Fibroblast of upper back skin (primary cell): ENCODE measurements at places on chromosomes 7 and 10.

GRCh38 chr10:102599565-102600327, 44.5 kb upstream of the TRIM8 start:
- DNase-seq = peak; percentile 48

- DNase-seq = no peak
Measured at GRCh38 chr10:50794490-50794889, 54.8 kb downstream of the ASAH2B start.

DNA sequence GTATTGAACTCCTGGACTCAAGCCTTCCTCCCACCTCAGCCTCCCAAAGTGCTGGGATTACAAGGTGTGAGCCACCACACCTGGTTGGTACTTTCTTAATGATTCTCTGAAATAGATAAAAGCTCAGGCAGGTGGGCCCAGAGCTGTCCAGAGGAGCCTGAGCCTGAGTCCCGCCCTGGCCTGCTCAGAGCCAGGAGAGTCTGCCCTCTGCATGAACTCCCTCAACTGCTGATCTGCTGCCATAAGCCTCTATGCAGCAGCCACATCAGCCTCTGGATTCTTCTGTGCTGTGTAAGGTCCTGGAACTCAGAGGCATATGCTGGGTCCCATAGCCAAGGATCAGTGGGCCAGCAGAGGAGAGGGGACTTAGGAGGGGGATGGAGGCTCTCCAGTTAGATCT, 23.1 kb upstream of the DDIT4 start:
- DNase-seq = peak; percentile 77

- no peak for DNase-seq
Measured at GRCh38 chr7:18390535-18390907, 105.0 kb upstream of the HDAC9 start.

- DNase-seq = peak; percentile 50
Measured at GRCh38 chr7:91165846-91166230, 98.4 kb upstream of the FZD1 start.

- no peak for DNase-seq
Measured at GRCh38 chr7:123472750-123473445, 61.5 kb downstream of the IQUB start.

GRCh38 chr10:36393801-36394200, 731.6 kb upstream of the ANKRD30A start:
- DNase-seq = no peak

- peak; percentile 28 for DNase-seq
Measured at GRCh38 chr7:70132852-70133690, 534.8 kb downstream of the AUTS2 start.

GRCh38 chr7:130008941-130009847, 42.0 kb downstream of the ZC3HC1 start:
- DNase-seq = peak; percentile 44

- DNase-seq = no peak
Measured at GRCh38 chr10:123367195-123367594, 213.0 kb downstream of the BUB3 start.

DNA sequence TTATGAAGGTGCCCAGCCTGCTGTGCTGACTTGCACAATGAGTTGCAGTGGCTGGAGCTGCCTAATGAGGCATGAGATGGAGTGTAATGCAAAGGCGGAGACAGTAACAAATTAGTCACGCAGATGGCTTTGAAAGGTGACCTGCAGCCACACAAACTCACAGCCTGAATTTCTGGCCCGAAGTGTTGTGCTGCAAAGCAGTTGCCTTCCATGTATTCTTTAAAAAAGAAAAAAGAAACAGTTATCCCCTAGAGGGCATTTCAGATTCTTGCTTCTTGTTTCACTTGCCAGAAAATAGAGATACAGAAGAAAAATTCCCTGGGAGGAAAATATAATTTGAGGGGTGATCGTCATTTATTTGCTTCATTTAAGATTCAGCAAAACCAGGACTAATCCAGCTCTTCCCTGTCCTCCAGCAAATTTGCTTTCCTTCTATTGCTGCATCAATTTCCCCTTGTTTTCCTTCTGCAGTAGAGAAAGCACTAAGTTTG, 239.9 kb downstream of the ADRA2A start:
- no peak for DNase-seq

DNA sequence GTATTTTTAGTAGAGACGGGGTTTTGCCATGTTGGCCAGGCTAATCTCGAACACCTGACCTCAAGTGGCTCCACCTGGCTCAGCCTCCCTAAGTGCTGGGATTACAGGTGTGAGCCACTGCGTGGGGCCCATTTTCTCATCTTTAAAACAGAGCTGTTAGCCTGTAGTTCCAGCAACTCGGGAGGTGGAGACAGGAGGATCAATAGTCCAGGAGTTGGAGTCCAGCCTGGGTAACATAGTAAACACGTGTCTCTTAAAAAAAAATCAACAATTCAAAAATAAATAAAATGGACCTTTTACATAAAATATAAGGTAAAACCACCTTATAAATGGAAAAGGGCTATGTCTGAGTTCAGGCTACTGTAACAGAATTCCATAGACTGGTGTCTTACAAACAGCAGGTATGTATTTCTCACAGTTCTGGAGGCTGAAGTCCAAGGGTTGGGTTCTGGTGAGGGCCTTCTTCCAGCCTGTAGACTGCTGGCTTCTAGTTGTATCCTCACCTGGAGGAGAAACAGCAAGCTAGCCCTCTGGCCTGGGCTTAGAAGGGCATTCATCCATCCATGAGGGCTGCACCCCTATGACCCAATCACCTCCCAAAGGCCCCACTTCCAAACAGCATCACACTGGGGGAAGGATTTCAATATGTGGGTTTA, 7.0 kb upstream of the PVRIG start:
- DNase-seq = no peak

DNA sequence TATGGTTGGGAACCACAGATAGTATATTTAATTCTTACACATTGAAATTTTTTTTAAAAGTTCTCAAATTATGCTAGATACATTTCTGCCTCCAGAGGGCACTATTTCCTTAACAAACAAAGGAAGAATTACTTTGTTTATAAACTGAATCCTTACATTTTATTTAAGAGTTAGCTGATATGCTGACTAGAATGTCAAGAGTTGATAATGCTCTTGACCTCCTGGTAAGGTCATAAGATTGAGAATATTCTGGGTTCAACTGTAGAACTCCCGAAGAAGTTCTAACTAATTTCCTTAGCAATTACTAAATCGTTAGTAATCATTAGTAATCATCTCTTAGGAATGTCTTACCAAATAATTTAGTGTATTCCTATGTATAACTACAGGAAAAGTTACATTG, 95.3 kb upstream of the CYP26C1 start:
- peak; percentile 64 for DNase-seq

GRCh38 chr7:69189406-69189805, 408.9 kb upstream of the AUTS2 start:
- DNase-seq = no peak

GRCh38 chr7:95322854-95323253, 1.5 kb downstream of the PON1 start:
- DNase-seq = peak; percentile 60

DNA sequence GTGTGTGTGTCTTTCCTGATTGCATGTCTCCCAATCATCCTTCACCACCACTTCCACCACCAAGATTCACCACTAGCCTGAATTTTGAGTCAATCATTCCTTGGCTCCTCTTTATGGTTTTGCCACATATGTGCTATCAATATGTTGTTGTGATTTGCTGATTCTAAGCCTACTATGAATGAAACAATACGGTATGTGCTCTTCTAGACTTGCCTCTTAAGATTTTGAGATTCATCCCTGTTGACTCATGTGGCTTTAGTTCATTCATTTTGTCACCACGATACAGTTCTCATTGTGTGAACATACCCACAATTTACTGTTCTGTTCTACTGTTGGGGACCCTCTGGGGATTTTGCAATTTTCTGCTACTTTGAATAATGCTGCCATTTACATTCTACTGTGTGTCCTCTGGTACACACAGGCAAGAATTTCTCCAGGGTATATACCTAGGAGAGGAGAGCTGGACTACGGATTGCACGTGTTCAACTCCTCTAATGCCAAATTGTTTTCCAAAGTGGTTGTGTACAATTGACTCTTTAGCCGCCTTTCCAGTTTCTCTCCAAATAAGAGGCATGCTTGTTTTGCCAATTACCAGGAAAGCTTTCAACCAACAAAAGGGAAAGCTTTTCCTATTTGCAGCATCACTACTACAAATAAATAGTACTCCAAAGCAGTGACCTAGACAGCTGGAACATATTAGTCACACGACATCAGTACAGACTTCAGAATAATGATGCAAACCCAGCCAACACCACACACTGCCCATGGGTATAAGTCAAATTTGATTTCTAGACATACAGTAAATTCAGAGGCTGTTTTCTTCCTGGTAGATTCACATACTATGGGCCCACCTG, 30.0 kb downstream of the SGMS1 start:
- DNase-seq = peak; percentile 82

DNA sequence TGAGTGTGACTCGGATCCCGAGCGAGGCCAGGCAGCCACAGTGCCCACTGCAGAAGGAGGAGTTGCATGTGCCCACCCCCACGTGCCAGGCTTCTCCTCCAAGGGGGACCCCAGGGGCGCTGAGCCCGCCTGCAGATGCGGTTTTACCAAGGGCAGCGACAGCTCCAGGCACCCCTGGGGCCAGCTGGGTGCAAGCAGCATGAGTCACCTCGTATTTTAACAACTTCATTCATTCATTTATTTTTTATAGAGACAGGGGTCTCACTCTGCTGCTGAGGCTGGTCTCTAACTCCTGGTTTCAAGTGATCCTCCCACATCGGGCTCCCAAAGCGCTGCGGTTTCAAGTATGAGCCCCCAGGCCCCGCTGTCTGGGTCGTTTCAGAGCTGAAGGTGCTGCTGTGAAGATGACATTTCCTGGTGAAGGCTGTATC, 1.3 kb upstream of the FOXL3 start:
- no peak for DNase-seq

GRCh38 chr7:122942059-122942458, 53.4 kb downstream of the TAS2R16 start:
- no peak for DNase-seq

- no peak for DNase-seq
Measured at GRCh38 chr10:89550509-89550908, 15.1 kb upstream of the SLC16A12 start.

GRCh38 chr7:10707519-10707918, 266.2 kb upstream of the PHF14 start:
- no peak for DNase-seq

DNA sequence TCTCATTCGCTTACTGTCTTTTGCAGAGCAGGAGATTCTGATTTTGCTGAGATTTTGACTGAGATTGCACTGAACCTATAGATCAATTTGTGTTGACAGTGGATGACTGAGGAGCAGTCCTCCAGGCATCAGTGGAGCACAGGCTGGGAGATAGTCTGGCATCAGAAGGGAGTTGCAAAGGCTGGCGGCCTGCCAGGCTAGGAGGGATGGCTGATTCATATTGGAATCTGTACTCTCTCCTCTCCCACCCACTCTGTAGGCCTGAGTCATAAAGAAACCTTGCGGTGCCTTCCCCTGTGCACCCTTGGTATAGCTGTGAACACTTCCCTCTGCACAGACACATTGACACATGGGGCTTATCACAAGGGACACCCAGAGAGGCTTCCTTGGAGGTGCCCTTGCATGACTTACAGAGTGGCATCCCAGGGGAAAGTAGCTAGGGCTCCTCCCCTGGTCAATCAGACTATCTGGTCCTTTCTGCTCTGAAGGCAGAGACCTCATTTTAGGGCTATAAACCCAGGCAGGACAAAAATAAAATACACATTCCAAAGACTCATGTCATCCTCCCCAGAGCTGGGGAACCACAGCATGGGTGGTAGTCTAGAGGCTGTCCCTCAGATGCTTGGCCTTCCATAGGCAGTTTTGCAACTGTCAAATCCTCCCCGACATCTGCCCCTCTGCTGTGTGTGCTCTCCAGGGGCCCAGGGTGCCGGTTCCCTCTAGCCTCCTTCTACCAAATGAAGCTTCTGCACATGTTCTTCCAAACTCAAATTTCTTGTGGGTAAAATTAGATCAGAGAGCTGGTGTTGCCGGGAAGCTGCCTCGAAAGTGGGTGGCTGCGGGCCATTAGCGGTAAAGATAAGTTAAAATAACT, 37.4 kb upstream of the EEPD1 start:
- DNase-seq = peak; percentile 99

- no peak for DNase-seq
Measured at GRCh38 chr7:81233208-81233940, 314.5 kb upstream of the SEMA3C start.

GRCh38 chr10:21797533-21797932, 206.0 kb downstream of the DNAJC1 start:
- DNase-seq = no peak

- no peak for DNase-seq
Measured at GRCh38 chr10:79376078-79376628, 28.9 kb downstream of the PPIF start.

- peak; percentile 96 for DNase-seq
Measured at GRCh38 chr7:40493609-40494051, 358.8 kb downstream of the SUGCT start.

- no peak for DNase-seq
Measured at GRCh38 chr10:804787-805619, 115.5 kb upstream of the DIP2C start.
